Stimulated activated CD4-positive, alpha-beta T cell treated with anti-CD3 and anti-CD28 coated beads, Interleukin-15, amount 100 ng/mL, for 1 hour (primary cell): ENCODE measurements at places on chromosomes 7 and 10.

DNA sequence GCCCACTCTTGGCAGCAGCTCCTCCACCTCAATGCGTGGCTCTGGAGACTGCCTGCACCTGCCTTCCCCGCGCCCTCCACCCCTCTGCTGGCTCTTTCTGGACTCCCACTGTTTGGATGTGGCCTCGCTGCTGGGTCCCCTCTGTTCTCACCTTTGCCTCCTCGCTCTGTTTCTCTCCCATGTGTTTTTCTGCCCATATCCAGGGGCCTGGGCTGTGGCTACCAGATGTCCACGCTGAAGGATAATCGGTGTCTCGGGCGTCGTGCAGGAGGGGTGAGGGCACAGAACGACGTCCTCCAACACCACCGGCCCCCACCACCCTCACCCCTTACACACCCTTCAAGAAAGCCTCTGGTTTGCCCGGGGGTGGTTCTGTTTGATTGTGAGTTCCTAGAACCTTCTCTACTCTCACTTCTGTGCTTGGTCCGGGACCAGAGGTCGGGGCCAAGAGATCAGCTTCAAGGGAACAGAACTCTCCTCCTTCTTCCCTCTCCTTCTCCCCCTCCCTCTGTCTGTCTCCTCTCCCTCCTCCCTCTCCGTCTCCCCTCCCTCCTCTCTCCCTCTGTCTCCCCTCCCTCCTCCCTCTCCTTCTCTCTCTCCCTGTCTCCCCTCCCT lies 31.7 kb downstream of the AP5Z1 start:
- DNase-seq: no peak

DNA sequence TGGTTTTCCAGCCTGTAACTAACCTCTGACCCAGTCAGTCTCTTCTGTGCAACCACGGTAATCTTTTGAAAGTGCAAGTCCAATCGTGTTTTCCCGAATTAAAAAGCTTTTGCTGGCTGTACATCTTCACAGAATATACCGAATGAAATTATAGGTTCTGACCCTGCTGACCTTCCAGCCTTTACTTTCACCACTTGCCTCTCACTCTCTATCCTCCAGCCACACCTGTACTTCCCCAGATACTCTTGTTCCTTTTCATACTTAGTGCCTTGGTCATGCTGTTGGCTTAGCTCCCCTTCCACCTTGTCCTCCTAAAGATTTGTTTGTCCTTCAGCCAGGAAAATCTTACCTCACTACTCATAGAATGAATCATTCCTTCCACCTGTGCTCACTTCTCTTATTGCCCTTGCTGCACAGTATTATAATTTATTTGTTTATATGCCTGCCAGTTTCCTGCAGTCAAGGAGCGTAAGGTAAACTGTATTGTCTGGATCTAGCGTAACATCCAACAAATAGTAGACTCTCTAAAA lies 2.3 kb upstream of the PNPLA8 start:
- DNase-seq: no peak

- no peak for DNase-seq
Measured at GRCh38 chr10:131081376-131081775, 230.1 kb downstream of the TCERG1L start.

DNA sequence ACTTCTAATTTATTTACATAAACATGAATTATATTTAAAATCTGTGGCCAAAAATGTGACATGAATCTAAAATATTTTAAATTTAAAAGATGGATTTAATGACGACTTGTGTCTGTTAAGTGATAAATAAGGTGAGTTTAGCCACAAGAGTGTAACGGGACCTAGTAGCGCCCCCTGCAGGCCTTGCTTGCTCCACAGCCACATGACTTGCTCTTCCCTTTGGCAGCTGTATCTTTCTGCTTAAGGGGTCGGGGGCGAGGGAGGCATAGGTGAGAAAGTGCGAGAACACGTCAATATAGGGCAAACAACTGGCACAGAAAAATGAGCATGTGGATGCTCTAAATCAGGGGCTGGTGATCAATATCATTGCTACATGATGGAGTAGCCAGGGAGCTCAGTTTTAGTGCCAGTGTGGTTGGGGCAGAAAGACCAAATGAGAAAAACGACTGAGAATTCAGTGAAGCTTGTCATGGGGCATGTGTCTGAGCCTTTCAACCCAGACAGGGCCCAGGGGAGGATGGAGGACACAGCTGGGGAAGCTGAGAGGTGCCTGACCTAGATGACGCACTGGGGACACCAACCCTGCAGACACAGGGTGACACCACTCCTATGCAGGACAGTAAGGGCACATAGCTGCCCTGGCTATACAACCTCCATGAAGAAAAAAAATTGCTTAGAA lies 49.8 kb downstream of the PAXIP1 start:
- peak; percentile 36 for DNase-seq

- no peak for DNase-seq
Measured at GRCh38 chr7:4269746-4270145, 412.3 kb upstream of the FOXK1 start.
